ENCODE measurements at places on chromosomes 7 and 10. TPM values are rescaled to one million over a fixed set of nuclear protein-coding genes. Genes with fewer than 3 reads are reported as not detected.
A peak's percentile ranks its signal among the peaks of the same experiment; 100 is the strongest.

- DNase-seq = no peak
Measured at GRCh38 chr7:132654150-132654549, 77.9 kb upstream of the PLXNA4 start.

- DNase-seq = peak; percentile 75
Measured at GRCh38 chr7:138738551-138739335, 37.6 kb upstream of the SVOPL start.

DNA sequence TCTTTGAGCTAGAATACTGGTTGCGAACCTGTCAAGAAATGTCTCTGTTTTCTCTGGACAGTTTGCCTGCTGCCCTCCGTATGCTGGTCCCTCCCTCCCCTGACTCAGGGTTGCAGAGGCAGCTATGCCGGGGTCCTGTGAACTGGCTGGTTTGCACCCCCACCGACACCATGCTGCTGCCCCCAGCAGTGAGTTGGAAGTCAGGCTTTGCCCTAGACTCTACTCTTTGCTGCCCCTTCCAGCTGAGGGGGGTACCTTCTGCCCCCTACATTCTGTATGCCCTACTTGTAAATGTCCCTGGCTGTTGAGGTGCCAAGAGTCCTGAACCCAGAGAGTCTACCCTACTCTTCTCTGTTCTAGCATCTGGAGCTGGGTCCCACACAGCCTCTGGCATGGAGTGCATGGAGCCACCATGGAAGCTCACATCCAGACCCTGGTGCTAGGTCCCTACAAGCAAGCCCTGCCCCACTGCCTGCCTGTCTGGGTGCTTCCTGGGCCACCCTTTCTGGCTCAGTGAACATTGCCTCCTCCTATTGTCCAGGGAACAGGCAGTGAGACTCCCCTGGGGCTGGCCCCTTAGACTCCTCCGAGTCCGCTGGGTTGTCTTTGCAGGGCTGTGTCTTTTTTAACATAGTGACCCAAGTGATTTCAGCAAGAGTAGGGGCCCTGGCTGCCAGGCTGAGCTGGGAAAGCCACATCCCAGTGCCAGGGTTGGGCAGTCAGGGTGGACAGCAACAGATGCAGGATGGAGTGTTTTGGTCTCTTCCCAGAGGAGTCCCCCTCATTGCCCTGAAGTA is 138.9 kb downstream of the ADCY1 start:
- DNase-seq = peak; percentile 44

- no peak for DNase-seq
Measured at GRCh38 chr7:96016056-96016586, 243.8 kb downstream of the DYNC1I1 start.

- no peak for DNase-seq
Measured at GRCh38 chr7:100369105-100369504, 4.2 kb upstream of the PILRA start.

DNA sequence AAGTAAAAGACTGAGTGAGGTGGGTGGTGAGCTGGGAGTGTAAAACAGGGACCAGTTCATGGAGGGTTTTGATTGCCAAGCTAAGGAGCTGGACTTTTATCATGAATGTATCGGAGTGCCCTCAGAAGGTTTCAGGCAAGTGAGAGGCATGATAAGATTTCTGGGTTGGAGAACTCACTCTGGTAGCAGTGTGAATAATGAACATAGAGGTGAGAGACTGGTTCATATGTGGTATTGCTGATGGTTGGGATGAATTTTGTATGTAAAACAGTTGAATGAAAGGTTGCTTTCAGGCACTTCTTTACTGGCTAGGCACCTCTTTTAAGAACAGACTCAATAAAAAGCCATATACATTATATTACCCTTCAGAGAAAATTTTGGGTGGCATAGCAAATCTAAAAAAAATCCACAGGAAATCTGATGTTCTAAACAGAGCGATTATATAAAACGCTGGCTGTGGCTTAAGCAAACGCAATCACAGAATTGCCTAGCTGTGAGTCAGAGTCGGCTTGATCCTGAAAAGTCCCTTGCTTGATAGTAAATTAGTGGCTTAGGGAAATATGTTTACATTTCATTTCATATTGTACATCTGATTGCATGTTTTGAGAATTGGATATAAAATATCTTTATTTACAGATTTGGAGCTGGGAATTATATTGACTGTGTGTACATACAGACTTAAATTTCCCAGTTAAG is 92.9 kb upstream of the HDAC9 start:
- no peak for DNase-seq

KLLN gene
- total RNA-seq = 0.24 TPM

HERC4 gene
- total RNA-seq = 25.8 TPM

GNAT3 gene
- total RNA-seq = not detected

CUEDC2 gene
- 32.1 TPM for total RNA-seq

GJD4 gene
- 1.2 TPM for total RNA-seq

Measured in suprapubic skin (tissue), 4 donors.